Left kidney (tissue), 8 donors: ENCODE measurements at places on chromosomes 2 and 18. TPM values are rescaled to one million over a fixed set of nuclear protein-coding genes. Genes with fewer than 3 reads are reported as not detected.

DNA sequence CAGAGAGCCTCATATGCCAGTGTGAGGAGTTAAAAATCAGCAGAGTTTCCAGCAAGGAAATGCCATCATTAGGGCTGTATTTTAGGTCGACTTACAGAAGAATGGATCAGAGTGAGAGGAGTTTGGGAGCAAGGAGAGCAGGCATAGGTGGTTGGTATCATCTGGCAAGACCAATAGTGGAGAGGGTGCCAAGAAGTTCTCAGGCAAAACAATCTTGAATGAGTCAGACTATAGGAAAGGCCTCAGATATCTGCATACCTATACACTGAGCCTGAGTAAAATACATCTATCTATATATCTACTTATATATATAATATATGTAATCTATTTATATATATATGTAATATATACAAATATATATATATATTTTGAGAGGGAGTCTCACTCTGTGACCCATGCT is 57.3 kb downstream of the TMEFF2 start:
- DNase-seq: no peak

- DNase-seq: no peak
Measured at GRCh38 chr2:217599906-217600305, 402.9 kb downstream of the TNS1 start.

- peak; percentile 47 for DNase-seq
Measured at GRCh38 chr2:240021488-240022104, 3.5 kb downstream of the NDUFA10 start.

DNA sequence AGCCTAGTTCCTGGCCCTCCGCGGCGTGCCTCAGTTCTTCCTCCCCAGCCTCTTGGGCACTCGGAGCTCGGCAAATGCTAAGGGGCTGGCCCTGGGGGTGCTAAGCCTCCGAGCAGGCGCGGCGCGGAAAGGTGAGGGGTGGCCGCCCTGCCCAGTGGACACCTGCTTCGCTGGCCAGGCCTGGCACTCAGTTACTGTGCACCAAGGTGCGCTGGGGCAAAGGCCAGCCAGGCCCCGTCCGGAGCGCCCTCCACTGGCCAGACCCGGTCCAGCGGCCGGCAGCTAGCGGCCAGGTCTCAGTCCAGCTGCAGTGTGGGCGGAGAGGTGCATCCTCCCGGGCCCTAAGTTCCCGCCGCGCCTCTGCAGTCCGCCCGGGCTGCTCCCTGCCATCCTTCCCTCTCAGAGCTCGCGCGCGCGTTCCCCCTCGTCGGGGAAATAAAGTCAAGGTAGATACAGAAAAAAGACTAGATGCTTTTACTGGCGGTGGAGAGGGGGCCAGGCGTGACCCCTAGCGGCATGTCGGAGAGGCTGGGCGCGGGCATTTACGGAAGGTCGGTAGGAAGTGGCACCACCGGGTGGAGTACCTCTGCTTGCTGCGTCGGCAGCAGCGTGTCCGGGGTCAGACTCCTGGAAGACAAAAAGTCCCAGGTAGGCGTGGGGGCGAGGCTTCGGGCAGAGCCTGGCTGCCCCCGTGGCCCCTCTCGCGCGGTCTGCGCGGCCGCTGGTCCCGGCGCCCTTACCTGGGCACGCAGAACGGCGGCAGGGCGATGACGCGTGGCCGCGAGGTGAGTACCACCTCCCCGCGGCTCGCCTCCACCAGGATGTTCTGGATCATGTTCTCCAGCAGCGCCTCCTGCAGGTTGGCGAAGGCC is 9.4 kb upstream of the CRYBA2 start:
- no peak for DNase-seq

- DNase-seq: no peak
Measured at GRCh38 chr2:31192851-31193392, 24.4 kb downstream of the CAPN14 start.

GRCh38 chr2:218392891-218393462 is 6.7 kb upstream of the CTDSP1 start:
- DNase-seq: no peak

Gene ATG16L1
- polyA plus RNA-seq: 25.2 TPM

GRCh38 chr2:230909841-230910545 is 15.0 kb downstream of the GPR55 start:
- DNase-seq: no peak

Gene NDC80
- 43.4 TPM for polyA plus RNA-seq

- no peak for DNase-seq
Measured at GRCh38 chr2:215613280-215613679, 177.4 kb upstream of the FN1 start.

DNA sequence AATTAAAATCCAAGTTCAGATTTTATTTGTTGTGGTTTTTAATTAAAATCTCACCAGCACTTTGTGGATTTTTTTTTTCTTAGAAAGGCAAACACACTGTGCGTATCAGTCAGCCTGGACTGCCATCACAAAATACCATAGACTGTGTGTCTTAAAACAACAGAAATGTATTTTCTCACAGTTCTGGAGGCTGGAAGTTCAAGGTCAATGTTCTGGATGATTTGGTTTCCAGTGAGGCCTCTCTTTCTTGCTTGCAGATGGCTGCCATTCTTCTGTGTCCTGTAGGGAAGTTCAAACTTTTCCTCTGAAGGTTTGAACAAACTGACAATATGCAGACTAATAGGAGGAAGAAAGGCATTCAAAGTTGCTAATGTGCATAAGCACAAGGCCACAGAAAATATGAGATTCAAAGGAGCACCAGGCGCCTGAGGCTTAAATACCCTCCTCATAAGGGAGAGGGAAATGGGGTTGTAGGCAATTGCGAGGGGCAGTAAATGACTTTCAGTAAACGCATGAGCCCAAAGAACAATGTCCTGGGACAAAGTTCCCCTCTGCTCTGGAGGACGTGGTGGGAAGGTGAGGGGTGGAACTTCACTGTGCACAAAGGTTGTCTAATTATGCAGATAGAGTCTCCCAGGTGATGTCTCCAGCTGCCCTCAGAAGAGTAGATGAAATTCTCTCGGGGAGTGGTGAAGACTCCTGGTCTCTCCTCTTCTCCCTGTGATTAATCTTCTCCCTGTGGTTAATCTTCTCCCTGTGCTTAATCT is 26.5 kb upstream of the KCNF1 start:
- no peak for DNase-seq

DNA sequence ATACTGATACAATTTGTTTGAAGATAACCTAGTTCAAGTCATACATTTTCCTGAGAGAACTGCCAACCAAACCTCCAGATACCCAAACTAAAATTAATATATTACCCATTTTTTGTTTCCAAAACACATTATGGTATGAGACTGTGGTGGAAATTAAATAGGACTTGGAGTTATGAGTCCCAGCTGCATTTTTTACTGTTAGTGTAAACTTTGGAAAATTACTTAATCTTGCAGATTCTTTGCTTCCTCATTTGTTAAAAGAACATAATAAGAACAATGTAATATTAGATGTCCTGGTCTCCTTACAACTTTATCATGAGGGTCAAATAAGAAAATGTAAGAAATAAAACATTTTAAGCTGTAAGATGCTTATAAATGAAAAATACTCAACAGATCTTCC is 98.2 kb upstream of the TRIB2 start:
- no peak for DNase-seq

GRCh38 chr2:15954761-15955160 is 14.4 kb downstream of the MYCN start:
- no peak for DNase-seq

GRCh38 chr2:235047171-235048160 is 95.6 kb downstream of the SH3BP4 start:
- no peak for DNase-seq

- no peak for DNase-seq
Measured at GRCh38 chr2:228339525-228339924, 158.0 kb upstream of the SPHKAP start.

Gene NTSR2
- polyA plus RNA-seq: not detected

DNA sequence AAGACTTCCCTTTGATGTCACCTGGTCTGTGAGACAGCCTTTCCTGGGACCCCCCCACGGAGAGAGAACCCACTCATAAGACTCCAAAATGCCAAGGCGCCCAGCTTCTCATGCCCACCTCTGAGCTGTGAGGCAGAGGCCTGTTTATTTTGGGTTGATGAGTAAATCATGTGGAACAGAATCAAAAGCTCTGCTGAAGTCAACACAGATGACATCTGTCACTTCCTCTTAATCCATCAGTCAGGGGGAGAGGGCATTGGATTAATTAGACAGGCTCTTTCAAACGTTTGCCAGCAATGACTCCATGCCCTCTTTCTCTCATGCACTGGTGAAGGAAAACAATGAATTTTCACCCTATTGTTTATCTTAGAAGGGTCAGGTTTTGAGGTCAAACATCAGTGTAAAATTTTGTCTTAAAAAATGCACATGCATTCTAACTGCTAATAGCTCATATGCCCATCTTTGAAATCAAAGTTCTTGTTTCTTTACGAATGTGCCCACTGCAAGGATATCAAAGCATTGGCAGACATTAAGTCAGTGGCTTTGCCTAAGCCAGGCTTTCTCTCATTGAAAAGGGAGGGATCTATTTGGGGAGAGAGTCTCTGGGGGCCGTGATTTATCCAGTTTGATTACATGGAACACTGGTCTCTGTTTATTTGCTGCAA is 184.1 kb downstream of the ACKR3 start:
- DNase-seq: no peak

- no peak for DNase-seq
Measured at GRCh38 chr2:144111437-144111836, 408.5 kb downstream of the ZEB2 start.

GRCh38 chr2:232723027-232723426 is 25.9 kb downstream of the GIGYF2 start:
- no peak for DNase-seq

Gene CROCC2
- 0.10 TPM for polyA plus RNA-seq

Gene KCNS3
- 9.2 TPM for polyA plus RNA-seq

Gene INSIG2
- 38.7 TPM for polyA plus RNA-seq

Gene SLC30A3
- 6.2 TPM for polyA plus RNA-seq

- no peak for DNase-seq
Measured at GRCh38 chr2:28336264-28336980, 56.2 kb upstream of the FOSL2 start.

Gene PTGR3
- 52.0 TPM for polyA plus RNA-seq

Gene PFN4
- 2.2 TPM for polyA plus RNA-seq

Gene TLX2
- polyA plus RNA-seq: 0.07 TPM

Gene MYO5B
- polyA plus RNA-seq: 28.6 TPM

- DNase-seq: no peak
Measured at GRCh38 chr2:26463244-26464192, 14.4 kb downstream of the OTOF start.

DNA sequence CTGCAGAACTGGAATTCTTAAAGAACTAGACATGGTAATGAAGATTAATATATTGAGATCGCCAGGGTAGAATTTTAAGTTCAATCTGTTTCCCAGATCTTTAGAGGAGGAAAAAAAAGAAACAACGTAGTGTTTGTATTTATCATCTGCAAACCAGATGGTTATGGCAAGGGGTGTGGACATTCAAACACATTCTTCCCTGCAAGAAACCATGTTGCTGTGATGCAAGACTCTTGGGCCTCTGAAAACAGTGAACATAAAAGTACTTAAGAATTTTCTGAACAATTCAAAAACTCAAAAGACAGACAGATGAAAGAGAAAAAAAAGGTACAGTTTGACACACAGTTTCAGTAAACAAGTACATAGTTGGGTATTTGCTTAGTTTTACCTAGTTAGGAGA is 35.6 kb downstream of the COL5A2 start:
- no peak for DNase-seq

Gene GKN1
- not detected for polyA plus RNA-seq

Gene SCRN3
- polyA plus RNA-seq: 36.7 TPM

Gene HJURP
- polyA plus RNA-seq: 33.4 TPM

- no peak for DNase-seq
Measured at GRCh38 chr2:44884231-44884630, 57.3 kb upstream of the SIX3 start.

Gene CLEC4F
- polyA plus RNA-seq: 0.12 TPM

GRCh38 chr2:147910990-147911473 is 66.2 kb downstream of the ACVR2A start:
- peak; percentile 59 for DNase-seq

Gene BOD1L2
- polyA plus RNA-seq: not detected

DNA sequence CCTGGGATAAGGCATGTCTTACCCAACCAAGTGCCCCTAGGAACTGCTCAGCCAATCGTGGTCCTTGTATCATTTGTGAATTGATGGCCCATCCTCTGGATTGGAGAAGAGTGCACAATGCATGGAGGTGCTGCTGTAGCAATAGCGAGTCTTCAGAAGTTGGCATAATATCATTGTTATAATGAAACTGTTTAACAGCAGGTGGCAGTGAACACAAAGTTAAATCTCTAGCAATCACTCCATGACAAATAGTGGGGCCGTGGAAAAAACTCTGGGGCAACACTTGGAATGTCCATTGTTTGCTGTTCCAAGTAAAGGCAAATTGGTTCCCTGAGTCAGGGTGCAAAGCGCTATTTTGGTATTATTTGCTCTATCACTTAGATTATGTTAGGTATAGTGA is 11.4 kb downstream of the REG1A start:
- DNase-seq: no peak

Gene TMEM247
- polyA plus RNA-seq: not detected

Gene GREB1
- polyA plus RNA-seq: 22.5 TPM

DNA sequence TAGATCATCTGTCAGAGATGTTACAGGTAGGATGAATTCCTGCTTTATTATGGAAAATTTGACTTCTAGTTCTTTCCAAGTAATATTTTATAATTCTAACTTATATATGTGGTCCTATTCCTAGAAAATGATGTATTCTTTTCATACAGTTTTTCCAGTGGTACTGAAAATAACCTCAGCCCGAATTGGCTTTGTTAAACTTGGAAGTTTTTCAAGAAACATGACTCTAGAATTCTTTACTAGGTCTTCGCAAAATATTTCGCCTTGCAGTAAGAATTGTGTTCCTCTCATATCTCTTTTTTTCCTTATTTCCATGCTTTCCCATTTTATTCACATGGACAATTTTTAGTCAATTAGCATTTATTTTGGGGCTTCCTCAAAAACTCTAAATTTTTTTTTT is 60.5 kb downstream of the BMPR2 start:
- no peak for DNase-seq
